ENCODE measurements at places on chromosomes 7 and 10.

DNA sequence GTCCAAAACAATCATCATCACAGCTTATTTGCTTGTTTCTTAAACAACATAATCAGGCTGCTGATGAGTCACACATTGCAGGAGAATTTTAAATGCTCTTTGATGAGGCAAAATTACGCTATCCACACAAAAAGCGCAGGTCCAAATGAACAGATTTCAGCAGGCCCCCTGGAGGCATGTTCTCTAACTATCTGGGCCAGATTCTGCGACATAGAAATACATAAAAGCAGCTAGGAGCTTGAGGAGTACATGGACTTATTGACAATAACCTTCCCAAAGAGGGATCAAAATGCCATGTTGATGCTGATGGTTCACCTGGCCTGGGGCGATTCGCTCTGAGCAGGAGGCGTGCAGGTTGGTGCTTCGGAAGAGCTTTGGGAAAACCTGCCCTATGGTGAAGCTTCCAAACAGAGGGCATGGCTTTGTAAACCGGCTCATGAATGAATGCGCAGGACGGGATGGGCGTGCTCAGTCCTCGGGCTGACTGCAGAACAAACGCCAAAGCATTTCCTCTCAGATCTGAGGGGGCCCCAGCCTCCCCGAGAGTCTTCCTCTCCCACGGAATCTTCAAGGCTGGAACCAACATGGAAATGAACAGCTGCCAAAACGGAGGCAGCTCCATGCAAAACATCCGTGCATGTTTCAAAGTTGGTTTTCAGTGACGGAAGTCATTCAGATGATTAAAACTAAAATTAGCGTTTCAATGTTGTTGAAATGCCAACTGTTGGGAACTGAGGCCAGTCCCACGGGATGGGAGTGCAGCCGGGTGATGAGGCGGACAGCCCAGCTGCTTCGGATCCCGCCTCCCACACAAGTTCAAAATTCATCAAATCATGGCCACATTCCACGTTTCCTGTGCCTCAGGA, 179.6 kb downstream of the TCERG1L start:
- no peak for DNase-seq

DNA sequence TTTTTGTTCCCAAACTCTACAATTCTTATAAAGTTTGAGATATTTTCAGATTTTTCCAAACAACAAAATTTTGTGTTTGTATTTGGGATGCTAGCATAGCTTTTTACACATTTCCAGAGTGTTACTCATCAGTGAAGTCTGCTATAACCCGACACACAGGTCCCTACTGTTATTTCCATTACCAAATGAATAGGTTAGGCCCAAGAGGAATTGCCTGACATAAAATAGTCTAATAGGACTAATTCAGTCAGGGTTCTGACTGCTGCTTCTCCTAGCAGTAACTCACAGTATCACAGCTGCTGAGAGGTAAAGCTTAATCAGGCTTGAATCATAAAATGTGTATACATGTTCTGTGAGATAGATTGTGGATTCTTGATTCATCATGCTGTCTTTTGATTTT, 49.1 kb upstream of the STRIP2 start:
- DNase-seq, result no peak

GRCh38 chr7:142523821-142524460, 225.3 kb upstream of the PRSS1 start:
- no peak for DNase-seq

DNA sequence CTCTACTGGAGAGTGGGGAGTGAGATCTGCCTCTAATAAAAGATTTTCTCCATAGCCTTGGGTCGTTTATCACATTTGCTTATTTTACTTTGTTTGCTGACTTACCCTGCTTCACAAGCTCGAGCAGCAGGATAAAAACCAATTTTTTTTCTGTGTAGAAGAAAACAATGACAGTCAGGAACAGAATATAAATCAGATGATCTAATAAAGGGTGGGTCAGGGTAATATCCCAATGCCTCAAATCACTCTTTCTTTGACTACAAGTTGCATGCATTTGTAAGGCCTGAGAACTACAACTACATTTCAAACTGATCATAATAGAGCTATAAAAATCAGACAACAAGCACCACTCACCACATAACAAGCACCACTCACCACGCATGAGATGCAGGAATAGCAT, 174.4 kb upstream of the ADARB2 start:
- DNase-seq, result no peak

DNA sequence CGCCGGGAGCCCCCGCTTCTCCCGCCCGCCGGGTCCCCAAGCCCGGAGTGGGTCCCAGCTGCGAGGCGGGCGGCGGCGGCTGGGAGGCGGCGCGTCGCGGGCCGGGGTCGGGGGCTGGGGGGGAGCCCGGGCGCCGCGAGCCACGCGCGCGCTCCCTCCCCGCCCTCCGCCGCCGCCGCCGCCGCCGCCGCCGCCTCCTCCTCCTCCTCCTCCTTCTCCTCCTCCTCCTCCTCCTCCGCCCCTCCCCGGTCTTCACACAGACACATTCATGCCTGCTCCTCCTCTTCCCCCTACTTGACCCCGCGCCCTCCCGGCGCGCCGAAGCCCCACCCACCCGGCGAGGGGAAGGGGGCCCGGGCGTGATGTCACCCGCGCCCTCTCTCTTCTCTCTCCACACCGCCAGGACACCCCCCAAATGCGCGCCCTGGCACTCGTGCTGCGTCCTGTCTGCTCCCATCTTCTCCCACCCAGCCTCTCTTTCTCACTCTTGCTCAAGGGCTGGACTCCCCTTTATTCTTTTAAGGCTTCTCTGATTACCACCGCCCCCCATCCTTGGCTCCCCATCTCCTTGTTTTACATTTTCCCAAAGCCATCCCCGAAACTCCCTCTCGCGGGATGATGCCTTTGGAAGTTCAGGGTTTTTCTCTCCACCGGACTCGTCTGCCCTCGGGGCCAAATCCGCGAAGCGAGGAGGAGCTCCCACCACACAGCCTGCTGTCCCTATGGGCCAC, 967 bp upstream of the GLI3 start:
- DNase-seq, result peak; percentile 22

DNA sequence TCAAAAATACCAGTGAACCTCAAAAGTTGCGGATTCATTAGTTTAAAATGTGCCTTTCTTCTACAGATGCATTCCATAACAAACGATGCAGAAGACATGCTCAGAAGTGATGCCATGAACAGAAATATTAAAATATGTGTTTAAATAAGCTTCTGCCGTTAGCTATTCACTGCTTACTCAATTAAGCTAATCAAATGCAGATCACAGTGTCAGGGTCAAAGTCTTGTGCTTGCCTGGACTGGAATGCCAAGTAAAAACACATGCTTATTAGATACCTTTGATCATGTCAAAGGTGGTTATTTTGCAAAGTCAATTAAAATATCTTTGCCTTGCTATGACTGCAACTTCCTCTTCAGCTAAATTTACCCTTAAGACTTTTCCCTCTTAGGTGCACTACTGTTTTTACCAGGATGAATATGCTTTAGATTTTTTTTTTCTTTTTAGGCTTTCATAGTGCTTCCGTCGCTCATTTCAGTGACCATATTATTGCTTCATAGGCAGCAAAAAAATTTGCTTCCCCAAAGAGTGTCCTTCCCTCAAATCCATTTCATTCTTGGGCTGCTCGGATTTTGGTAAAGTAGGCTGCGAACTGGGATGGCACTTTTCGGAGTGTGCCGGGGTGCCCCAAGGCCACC, 905 bp downstream of the ASB13 start:
- no peak for DNase-seq

GRCh38 chr10:69912589-69912988, 110.9 kb downstream of the COL13A1 start:
- no peak for DNase-seq

DNA sequence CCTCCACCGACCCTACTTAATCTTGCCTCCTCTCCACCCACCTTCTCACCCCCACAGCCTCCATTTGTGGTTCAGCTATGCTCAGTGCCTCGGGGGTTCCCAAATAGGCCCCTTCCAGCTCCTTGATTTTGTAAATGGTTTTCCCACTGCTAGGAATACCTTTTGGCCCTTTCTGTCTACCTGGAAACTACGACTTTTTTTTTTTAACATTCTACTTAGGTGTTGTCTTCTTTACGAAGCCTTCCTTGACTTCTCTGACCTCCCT, 27.2 kb upstream of the PDCD4 start:
- DNase-seq, result no peak

GRCh38 chr10:13771992-13772391, 185.2 kb downstream of the PRPF18 start:
- no peak for DNase-seq

GRCh38 chr10:13536674-13537366, 8.0 kb upstream of the BEND7 start:
- no peak for DNase-seq

DNA sequence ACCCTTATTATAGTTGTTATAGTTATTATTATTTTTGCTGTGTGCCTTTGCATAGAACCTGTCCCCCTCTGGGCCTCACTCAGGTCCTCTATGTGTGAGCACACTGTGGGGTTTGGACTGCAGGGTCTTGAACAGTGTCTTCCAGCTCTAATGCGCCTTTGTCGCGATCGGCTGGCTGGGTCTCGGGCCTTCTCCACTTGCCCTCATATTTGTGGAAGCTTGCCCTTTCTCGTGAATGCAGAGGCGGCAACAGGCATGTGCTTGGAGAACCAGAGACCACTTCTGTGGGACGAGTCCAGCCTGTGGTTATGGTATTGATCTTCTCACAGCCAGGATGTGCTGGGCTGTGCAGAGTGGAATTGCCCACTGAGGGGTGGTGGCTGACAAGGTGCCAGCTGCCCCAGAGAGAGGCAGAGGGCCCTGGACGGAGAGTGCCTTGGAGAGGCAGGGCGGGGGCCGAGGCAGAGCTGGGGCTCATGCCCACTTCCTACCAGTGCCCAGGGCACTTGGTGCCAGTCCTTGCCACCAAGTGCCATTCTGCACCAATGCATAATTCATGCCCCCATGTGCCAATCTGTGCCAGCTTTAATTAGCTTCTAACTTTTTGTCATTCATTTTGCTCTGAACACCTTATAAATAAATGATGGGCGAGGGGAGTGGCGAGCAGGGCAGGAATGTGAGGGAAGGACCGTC, 6.8 kb upstream of the CDH23 start:
- DNase-seq, result no peak

- DNase-seq, result no peak
Measured at GRCh38 chr10:72392571-72392970, 37.9 kb upstream of the DNAJB12 start.

GRCh38 chr7:155973451-155973997, 161.3 kb upstream of the SHH start:
- DNase-seq, result no peak

- DNase-seq, result no peak
Measured at GRCh38 chr7:31116615-31117014, 64.5 kb downstream of the ADCYAP1R1 start.

DNA sequence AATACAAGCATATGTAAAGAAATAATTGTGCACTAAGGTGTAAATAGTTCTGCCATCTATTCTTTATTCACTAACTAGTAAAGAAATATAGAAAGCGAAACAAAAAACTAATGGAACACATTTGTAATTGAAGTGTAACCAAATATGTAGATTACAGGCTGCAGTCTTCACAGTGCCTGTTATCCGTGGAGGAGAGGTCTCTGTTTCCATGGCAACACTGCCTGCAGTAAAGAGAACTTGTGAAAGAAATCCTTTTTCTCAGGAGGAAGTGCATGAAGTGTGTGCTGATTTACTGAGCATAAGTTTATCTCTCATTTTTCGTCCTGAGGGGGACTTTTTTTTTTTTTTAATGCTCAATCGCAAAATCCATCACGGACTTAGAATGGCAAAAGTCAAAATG, 102.5 kb downstream of the APBB1IP start:
- DNase-seq, result peak; percentile 2

GRCh38 chr10:129626309-129626708, 159.3 kb downstream of the MGMT start:
- DNase-seq, result no peak

DNA sequence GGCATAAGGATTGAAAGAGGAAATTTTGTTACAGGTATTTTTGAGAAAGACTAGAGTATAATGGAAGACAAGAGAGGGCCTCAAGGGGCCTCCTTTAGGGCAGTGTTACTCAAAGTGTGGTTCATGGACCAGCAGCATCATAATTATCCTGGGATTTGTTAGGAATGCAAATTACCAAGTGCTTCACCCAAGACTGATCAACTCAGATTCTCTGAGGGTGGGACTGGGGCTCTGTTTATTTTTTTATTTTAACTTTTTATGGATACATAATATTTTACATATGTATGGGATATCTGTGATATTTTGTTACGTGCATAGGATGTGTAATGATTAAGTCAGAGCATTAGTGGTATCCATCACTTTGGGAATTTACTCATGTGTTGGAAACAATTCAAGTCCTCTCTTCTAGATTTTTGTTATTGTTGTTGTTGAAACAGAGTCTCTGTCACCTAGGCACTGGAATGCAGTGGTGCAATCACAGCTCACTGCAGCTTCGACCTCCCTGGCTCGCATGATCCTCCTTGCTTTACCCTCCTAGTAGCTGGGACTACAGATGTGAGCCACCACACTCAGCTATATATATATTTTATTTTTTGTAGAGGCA, 2.2 kb upstream of the KCTD7 start:
- no peak for DNase-seq

- peak; percentile 41 for DNase-seq
Measured at GRCh38 chr10:73940634-73941221, 29.8 kb downstream of the PLAU start.

Data from nucleus accumbens (tissue), 56 donors.